SW480 (cell line): ENCODE measurements at places on chromosomes 13 and 19.

DNA sequence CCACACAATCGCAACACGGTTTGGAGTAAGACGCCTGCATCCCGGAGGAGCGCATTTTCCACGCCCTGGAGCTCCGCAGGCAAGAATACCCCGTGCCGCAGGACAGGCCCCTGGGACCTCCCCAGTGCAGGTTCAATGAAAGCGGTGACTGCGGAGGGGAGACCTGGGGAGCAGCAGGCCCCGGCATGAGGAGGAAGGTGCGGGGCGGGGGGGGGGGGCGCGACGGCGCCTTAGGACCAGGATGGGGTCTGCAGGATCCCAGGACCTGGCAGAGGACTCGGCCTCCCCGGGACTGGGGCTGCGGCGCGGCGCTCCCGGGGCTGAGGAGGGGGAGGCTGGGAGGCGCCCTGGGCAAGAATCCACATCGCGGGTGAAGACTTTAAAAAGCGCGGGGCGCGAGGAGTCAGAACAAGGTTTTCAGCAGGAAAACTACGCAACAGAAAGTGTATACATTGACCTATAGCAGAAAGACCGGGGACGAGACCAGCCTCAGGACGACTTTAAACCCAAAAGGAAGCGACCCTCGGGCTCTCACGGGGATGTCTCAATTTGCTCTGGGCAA lies 432 bp downstream of the ZNF611 start:
- DNase-seq: no peak

GRCh38 chr13:76160506-76160905 lies 524.4 kb downstream of the LMO7 start:
- DNase-seq: no peak

GRCh38 chr19:28883241-28883693 lies 329.7 kb downstream of the UQCRFS1 start:
- no peak for DNase-seq

DNA sequence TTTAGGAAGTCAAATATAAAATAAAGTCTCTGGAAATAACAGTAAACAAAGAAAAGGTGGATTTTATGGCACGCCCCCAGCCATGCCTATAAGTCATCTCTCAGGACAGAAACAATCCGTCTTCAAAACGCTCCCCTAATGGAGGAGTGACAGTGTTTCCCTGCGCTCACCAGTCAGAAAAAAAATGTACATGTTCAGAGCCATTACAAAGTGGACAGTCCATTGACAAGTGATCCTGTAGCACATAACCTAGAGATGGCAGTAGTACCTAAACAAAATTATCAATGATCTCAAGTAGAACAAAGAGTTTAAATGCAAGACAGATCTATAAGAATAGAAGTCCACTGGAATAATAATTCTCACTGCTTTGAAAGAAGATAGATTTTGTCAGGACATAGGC lies 891.7 kb upstream of the MIR17HG start:
- DNase-seq: no peak

- peak; percentile 27 for DNase-seq
Measured at GRCh38 chr13:112616586-112617362, 28.8 kb upstream of the TUBGCP3 start.

GRCh38 chr19:4965061-4965460 lies 3.9 kb upstream of the KDM4B start:
- DNase-seq: no peak

GRCh38 chr19:29320086-29320485 lies 107.1 kb upstream of the UQCRFS1 start:
- no peak for DNase-seq

DNA sequence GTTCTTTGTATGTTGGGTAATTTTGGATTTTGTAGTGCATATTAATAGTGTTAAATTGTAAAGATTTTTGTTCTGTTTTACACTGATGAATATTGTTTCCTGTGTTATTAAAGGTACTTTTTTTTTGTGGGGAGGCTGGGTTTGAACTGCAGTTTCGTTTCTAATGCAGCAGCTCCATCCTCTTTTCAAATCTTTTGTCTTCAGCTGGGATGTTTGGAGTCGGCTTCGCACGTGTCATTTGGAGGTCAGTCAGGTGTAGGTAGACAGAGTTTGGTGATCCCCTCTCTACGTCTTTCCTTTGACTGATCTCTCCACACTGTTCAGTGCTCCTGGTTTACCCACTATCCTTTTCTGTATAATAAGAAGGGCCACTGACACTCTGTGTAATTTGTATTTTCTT lies 30.3 kb downstream of the TDRD3 start:
- DNase-seq: no peak

- DNase-seq: no peak
Measured at GRCh38 chr13:101080616-101081015, 335.7 kb downstream of the NALCN start.

DNA sequence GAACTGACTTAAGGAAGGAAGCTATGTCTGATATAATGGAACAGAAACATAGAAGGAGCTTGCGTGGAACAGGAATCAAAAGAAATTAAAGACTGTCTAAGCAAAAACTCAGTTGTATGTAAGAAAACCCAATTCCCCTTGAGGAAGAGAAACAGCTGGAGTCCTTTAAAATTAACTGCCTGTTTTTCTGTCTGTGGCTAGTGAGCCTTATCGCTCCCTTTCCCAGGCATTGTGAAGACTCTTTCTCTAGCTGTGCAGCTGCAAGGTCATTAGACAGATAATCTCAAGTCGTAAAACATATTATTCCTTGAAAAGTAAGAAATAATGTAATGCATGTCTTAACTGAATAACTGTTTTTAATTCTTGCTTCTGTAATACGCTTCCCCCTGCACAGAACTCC lies 39.7 kb upstream of the IGSF23 start:
- DNase-seq: no peak

DNA sequence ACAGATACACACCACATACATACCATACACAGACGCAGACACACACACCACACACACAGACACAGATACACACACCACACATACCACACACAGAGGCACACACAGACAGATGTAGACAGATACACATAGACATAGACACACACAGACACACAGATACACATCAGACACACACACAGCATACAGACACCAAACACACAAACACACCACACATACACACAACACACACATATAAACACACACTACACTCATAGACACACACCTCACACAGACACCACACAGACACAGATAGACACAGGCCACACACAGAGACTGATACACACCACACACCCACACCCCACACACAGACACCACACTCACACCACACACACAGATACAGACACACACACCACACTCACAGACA lies 24.9 kb upstream of the SLC7A10 start:
- DNase-seq: no peak

- no peak for DNase-seq
Measured at GRCh38 chr19:45705115-45705514, 12.6 kb downstream of the QPCTL start.

DNA sequence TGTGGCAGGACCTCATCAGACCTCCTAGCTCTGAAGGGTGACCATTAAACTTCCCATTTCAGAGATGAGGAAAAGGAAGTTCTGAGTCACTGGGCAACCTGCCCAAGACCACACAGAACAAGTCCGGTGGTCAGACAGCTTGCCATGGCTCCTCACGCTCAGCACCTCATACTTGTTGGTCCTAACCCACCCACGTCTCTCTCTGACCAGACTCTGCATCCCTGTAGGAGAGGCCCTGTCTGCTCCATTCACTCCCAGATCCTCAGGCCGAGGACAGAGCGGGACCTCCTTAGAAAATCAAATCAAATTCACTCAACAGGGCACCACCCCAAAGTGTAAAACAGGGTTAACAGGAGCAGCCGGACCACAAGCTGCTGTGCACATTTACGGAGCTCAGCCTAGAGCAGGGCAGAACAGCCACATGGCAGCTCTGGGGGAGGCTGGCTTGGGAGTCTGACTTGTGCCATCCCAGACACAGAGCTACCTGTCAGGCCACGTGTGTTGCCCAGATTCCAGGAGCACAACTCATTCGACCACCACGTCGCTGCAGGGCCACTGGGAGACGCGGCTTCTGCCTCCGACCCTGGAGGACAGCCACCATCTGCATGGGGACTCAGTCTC lies 1.7 kb downstream of the MIER2 start:
- DNase-seq: peak; percentile 13

- DNase-seq: no peak
Measured at GRCh38 chr13:26473571-26474230, 83.8 kb upstream of the WASF3 start.

- DNase-seq: no peak
Measured at GRCh38 chr19:29079356-29080032, 133.5 kb downstream of the UQCRFS1 start.

GRCh38 chr13:106331116-106331515 lies 204.3 kb downstream of the EFNB2 start:
- peak; percentile 24 for DNase-seq

GRCh38 chr13:98910501-98910951 lies 67.3 kb downstream of the DOCK9 start:
- peak; percentile 34 for DNase-seq

DNA sequence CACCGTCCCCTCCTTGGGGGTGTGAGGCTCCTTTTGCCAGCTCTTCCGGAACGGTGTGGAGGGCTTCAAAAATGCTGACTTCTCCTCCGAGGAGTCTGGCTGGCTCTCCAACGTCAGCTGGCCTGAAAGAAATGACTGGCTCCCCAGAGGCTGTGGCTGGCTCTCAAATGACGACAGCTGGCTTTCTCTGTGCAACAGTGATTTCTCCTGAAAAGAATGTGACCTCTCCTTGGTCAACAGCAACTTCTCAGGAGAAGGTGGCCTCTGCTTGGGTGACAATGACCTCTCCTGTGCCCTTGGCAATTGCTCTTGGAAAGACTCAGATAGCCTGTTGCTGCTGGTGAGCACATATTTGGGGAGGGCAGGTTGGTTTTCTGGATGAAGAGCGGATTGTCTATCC lies 29.2 kb downstream of the ONECUT3 start:
- no peak for DNase-seq

GRCh38 chr13:85985797-85986196 lies 186.6 kb upstream of the SLITRK6 start:
- no peak for DNase-seq

GRCh38 chr13:46949211-46949610 lies 52.4 kb upstream of the HTR2A start:
- DNase-seq: no peak

- DNase-seq: no peak
Measured at GRCh38 chr13:73187106-73187505, 128.3 kb downstream of the KLF5 start.

GRCh38 chr19:12647490-12648071 lies 19.0 kb downstream of the MAN2B1 start:
- no peak for DNase-seq

- DNase-seq: no peak
Measured at GRCh38 chr13:28406733-28407266, 88.1 kb downstream of the FLT1 start.

- no peak for DNase-seq
Measured at GRCh38 chr19:16263141-16263761, 61.4 kb upstream of the KLF2 start.

DNA sequence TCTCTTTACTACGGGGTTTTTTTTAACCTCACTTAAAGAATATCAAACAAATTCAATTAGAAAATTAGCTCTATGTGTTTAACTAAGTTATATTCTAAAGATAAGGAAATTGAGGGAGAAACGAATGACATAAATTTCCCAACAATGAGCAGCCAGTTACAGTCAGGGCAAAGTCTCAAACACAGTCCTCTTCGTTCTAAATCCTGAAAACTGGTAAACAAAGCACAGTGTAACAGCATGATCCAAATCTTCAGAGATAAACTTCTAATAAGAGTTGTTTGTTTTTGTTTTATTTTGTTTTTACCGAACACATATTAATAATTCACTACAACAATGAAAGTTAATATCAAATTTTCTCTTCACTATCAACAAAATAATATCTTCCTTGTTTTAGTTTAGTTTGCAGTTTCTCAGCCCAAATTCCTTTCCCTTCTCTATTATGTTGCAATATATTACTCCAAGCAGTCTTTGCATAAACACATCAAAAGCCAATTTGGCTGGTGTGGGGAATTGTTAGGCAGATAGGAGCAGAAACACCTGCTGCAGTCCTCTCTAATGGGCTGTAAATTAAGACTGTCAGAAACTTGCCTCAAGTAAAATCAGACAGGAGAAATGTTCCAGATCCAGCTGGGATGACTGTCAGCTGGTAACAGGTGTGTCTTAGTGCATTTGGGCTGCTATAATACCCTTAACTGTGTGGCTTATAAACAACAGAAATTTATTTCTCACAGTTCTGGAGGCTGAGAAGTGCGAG lies 106.5 kb upstream of the SGCG start:
- DNase-seq: no peak

DNA sequence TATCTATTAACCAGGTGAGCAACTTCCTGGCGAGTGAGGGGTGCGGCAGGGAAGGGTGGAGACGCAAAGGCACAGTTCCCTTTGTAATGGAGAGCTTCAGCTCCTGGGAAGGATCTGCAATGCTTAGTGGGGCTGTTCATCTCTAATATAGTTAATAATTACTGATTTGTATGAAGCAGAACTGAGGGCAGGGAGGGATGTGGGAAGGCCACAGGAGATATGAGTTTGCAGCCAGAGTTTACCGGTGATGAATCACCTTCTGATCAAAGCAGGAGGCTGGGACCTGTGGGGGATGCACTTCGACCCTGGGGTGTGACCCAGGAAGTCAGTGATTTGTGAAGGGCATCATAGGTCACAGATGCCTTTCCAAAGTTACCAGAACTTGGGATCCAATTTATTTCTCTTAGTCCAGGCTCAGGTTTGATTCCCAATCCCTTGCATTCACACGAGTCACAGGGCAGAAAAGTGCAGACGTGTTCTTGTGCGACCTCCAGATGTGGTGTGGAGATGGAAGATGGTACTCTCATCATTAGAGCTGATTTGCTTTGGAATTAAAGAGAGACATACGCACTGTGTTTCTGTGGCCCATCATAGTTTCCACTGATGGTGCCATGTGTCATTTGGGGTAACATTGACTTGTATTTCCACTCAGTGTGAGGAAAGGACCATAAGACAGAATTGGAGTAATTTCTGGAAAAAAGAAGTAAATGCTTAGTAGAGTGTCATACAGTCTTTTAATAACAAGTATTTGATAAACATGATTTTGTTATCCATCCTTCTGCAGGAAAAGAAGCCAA lies 55.0 kb downstream of the LRCH1 start:
- peak; percentile 98 for DNase-seq

DNA sequence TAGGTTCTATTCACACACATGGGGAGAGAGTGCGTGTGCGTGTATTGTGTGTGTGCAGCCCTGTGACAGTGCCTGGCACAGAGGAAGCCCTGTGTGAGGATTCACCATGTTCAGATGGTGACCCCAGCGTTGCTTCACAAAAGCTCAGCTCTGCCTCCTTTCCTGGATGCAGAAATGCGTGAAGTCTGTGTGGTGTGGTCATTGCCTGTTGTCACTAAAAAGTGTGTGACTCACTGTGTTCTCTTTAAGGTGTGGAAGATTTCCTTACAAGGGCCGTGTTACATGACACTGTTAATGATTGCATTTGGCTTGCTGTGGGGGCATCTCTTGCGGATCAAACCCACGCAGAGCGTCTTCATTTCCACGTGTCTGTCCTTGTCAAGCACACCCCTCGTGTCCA lies 19.5 kb upstream of the DCUN1D2 start:
- no peak for DNase-seq

DNA sequence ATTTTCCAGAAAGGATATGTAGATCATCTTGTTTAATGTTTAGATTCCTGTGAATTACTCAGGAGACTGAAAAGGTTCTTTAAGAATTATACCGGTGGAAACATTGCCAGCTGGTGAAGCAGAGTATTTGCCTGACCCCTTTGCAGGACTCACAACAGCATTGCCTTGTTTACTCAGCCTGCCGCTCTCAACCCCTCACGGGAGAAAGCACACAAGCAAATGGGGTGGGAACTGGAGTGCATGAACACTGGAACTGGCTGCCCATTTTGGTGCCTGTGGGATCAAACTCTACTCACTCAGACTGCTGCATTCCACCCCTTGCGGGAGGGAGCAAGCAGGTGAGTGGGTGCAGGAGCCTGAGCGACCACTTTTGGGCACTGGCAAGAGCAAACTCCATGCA lies 804.7 kb upstream of the SLITRK1 start:
- no peak for DNase-seq
